ENCODE measurements at places on chromosomes 4 and X. TPM values are rescaled to one million over a fixed set of nuclear protein-coding genes. Genes with fewer than 3 reads are reported as not detected.

The MAGEA8 gene
- total RNA-seq, result not detected

The NWD2 gene
- not detected for total RNA-seq

DNA sequence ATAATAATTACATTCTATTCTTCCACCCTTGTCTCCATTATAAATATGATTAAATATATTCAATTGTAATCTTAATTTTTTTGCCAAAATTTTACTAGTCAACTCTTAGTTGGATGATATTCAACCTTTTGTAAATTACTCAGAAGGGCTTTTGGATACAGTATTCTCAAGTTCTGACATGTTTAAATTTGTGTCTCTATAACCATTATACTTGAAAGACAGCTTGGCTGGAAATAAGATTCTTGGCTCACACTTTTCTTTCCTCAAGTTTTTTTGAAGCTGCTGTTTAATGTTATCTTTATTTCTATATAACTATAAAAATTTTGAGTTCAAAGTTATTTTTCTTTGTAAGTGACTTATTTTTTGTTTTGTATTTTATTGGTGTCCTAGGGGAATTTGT is 214.4 kb downstream of the ARAP2 start:
- no peaks in the 10 kb centered on the region for H3K4me1 ChIP-seq
- no peaks in the 10 kb centered on the region for H3K36me3 ChIP-seq
- no peak for DNase-seq
- H3K4me3 ChIP-seq, result no peak overlapping the region
- H3K27ac ChIP-seq, result no peak overlapping the region

The NEXMIF gene
- total RNA-seq, result under 0.01 TPM

GRCh38 chr4:86243750-86244149 is 116.1 kb downstream of the MAPK10 start:
- H3K36me3 ChIP-seq, result no peaks in the 10 kb centered on the region
- no peak overlapping the region for H3K27ac ChIP-seq
- H3K27me3 ChIP-seq, result no peaks in the 10 kb centered on the region
- H3K4me3 ChIP-seq, result no peak overlapping the region
- no peaks in the 10 kb centered on the region for H3K4me1 ChIP-seq

DNA sequence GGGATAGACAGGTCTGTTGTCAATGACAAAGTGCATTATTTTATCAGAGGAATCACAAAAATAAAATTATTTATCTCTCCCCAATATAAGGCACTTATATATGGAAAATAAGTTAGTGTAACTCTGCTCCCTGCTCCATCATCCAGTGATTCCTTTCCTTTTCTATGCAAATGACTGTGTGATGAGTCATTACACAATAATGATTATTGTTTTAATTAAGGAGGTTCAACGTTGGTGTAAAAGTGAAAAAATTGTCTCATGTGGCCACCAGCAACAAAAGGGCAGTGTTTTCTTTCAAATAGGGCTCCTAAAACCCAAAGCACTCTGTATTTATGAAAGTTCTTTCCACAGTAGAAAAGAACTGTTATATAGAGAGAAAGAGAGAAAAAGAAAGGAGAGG is 16.7 kb downstream of the SLC7A11 start:
- H3K4me3 ChIP-seq, result peak overlapping the region; percentile 28
- H3K27ac ChIP-seq, result peak overlapping the region; percentile 24
- DNase-seq, result no peak
- peaks cover 17% of the 10 kb centered on the region for H3K4me1 ChIP-seq

- no peak overlapping the region for H3K27ac ChIP-seq
- no peaks in the 10 kb centered on the region for H3K36me3 ChIP-seq
- no peak for DNase-seq
- H3K27me3 ChIP-seq, result no peaks in the 10 kb centered on the region
These were observed 175.4 kb downstream of the SH3BGRL start for GRCh38 chrX:81377329-81377728.

- no peak for DNase-seq
- no peaks in the 10 kb centered on the region for H3K36me3 ChIP-seq
- no peak overlapping the region for H3K27ac ChIP-seq
- H3K27me3 ChIP-seq, result no peaks in the 10 kb centered on the region
- H3K4me1 ChIP-seq, result no peaks in the 10 kb centered on the region
These were observed 128.5 kb downstream of the LARP7 start for GRCh38 chr4:112765317-112765974.

The IL21 gene
- total RNA-seq, result not detected

The OPN1MW2 gene
- total RNA-seq, result not detected

The BMX gene
- not detected for total RNA-seq

- no peak overlapping the region for H3K4me3 ChIP-seq
- no peak overlapping the region for H3K27ac ChIP-seq
- DNase-seq, result no peak
- no peaks in the 10 kb centered on the region for H3K4me1 ChIP-seq
- no peaks in the 10 kb centered on the region for H3K36me3 ChIP-seq
These were observed 159.3 kb downstream of the DCAF12L1 start for GRCh38 chrX:126393284-126393683.

GRCh38 chr4:150584111-150584915 is 2.4 kb downstream of the MAB21L2 start:
- peaks cover 1% of the 10 kb centered on the region for H3K4me1 ChIP-seq
- no peak for DNase-seq
- H3K36me3 ChIP-seq, result peaks cover 3% of the 10 kb centered on the region
- peak overlapping the region; percentile 53 for H3K27ac ChIP-seq

DNA sequence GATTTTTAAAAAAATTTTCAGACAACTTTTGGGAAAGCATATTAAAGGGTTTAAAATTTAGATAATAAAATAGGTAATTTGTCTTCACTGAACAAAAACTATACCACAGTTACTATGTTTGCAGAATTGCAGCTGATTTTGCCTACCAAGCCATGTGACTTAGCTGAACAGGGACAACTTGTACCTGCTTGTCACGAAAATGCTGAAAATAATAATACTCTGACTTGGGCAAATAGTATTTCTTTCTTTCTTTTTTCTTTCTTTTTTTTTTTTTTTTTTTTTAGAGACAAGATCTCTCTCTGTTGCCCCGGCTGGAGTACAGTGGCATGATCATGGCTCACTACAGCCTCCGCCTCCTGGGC is 225.2 kb upstream of the PPP1R2C start:
- H3K36me3 ChIP-seq, result no peaks in the 10 kb centered on the region
- H3K27ac ChIP-seq, result no peak overlapping the region
- no peak for DNase-seq
- H3K27me3 ChIP-seq, result no peaks in the 10 kb centered on the region
- no peak overlapping the region for H3K4me3 ChIP-seq
- no peaks in the 10 kb centered on the region for H3K4me1 ChIP-seq

GRCh38 chr4:91963486-91963885 is 340.3 kb upstream of the GRID2 start:
- DNase-seq, result peak; percentile 8
- no peak overlapping the region for H3K4me3 ChIP-seq
- H3K27ac ChIP-seq, result no peak overlapping the region
- H3K4me1 ChIP-seq, result no peaks in the 10 kb centered on the region

GRCh38 chr4:168634276-168634802 is 137.5 kb downstream of the PALLD start:
- peak overlapping the region; percentile 96 for H3K27ac ChIP-seq
- H3K4me3 ChIP-seq, result peak overlapping the region; percentile 88
- H3K36me3 ChIP-seq, result no peaks in the 10 kb centered on the region
- H3K4me1 ChIP-seq, result peaks cover 71% of the 10 kb centered on the region
- no peaks in the 10 kb centered on the region for H3K27me3 ChIP-seq

The UGT2B15 gene
- total RNA-seq, result not detected

The IRF2 gene
- total RNA-seq, result 43.8 TPM

DNA sequence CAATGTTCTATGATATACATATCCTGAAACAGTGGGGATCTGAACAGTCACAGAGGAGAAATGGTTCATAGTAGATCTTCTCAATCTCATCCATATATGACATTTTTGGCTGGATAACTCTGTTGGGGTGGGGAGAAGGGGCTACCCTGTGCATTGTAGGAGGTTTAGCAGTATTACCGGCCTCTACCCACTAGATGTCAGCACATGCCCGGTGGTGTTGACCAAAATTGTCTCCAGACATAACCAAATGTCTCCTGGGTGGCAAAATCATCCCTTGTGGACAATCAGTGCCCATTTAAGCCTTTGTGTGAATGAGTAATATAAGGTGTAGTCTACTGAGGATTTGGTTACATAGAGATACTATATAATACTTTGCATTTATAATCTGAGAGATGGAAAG is 89.9 kb downstream of the PLS3 start:
- no peak overlapping the region for H3K4me3 ChIP-seq
- H3K27ac ChIP-seq, result no peak overlapping the region
- H3K27me3 ChIP-seq, result peaks cover 10% of the 10 kb centered on the region
- H3K4me1 ChIP-seq, result peaks cover 14% of the 10 kb centered on the region
- peaks cover 23% of the 10 kb centered on the region for H3K36me3 ChIP-seq

DNA sequence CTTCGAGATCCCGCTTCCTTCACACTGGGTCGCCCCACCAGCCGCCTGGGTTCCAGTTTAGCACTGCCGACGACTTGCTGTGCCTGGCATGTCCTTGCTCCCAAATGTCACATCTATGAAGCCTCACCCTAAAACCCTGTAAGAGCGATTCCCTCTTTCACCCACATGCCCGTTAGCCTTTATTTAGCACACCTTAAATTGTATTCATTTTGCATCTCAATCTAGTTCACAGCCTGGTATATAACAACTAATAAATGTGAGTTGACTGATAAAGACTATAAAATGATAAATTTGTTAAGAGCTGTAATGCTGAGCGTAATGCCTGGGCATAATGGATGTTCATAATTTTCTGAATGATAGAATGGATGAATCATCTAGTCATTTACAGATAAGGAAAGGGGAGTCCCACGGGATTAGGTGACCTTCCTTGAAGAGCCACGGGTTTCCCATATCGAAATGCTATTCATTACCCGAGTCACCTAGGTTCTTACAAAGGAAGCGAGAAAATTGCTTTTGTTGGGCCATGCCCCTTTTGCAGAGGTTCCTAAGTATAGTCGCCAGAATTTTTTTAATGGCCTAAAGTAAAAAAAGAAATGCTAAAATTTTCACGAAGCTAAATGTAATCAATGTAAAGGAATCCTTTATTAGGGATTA is 1.1 kb upstream of the AP1S2 start:
- no peaks in the 10 kb centered on the region for H3K36me3 ChIP-seq
- peak overlapping the region; percentile 81 for H3K4me3 ChIP-seq
- H3K27ac ChIP-seq, result peak overlapping the region; percentile 31
- peaks cover 7% of the 10 kb centered on the region for H3K4me1 ChIP-seq

The KLHL15 gene
- 8.3 TPM for total RNA-seq

The PLCXD1 gene
- total RNA-seq, result 3.3 TPM

The ENPP6 gene
- not detected for total RNA-seq

- DNase-seq, result no peak
- H3K27ac ChIP-seq, result no peak overlapping the region
- H3K4me1 ChIP-seq, result no peaks in the 10 kb centered on the region
- no peaks in the 10 kb centered on the region for H3K27me3 ChIP-seq
These were observed 206.2 kb downstream of the RCHY1 start for GRCh38 chr4:75308049-75308448.

- no peaks in the 10 kb centered on the region for H3K36me3 ChIP-seq
- no peak overlapping the region for H3K4me3 ChIP-seq
- no peaks in the 10 kb centered on the region for H3K27me3 ChIP-seq
- DNase-seq, result no peak
These were observed 86.0 kb upstream of the TET2 start for GRCh38 chr4:105060628-105061027.

The RRH gene
- total RNA-seq, result under 0.01 TPM

- peaks cover 15% of the 10 kb centered on the region for H3K27me3 ChIP-seq
- H3K36me3 ChIP-seq, result no peaks in the 10 kb centered on the region
- H3K4me1 ChIP-seq, result peaks cover 9% of the 10 kb centered on the region
- DNase-seq, result no peak
- H3K4me3 ChIP-seq, result peak overlapping the region; percentile 70
These were observed 7.1 kb downstream of the HAND2 start for GRCh38 chr4:173522951-173523395.

DNA sequence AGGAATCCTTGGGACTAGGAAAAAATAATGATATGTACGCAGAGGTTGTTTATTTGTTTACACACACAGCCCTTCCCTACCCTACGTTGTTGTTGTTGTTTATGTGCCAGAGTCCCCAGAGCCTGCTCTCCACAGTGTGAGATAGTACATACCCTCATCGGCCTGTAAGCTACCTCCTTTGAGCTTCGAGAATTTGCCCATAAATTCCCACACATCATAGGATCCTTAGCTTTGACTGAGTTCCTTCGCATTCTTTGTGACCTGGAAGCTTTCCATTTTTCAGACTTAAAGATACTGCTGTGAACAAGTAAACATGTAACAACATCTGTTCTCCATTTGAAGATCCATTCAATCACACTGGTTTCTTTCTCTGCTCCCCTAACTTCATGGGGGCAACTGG is 114.5 kb downstream of the IRF2 start:
- H3K27me3 ChIP-seq, result no peaks in the 10 kb centered on the region
- no peak for DNase-seq
- H3K4me3 ChIP-seq, result no peak overlapping the region
- H3K36me3 ChIP-seq, result no peaks in the 10 kb centered on the region
- H3K4me1 ChIP-seq, result peaks cover 26% of the 10 kb centered on the region
